ENCODE measurements at places on chromosomes 11 and 22.

GRCh38 chr11:74138021-74138420, 32.8 kb downstream of the C2CD3 start:
- DNase-seq = no peak

DNA sequence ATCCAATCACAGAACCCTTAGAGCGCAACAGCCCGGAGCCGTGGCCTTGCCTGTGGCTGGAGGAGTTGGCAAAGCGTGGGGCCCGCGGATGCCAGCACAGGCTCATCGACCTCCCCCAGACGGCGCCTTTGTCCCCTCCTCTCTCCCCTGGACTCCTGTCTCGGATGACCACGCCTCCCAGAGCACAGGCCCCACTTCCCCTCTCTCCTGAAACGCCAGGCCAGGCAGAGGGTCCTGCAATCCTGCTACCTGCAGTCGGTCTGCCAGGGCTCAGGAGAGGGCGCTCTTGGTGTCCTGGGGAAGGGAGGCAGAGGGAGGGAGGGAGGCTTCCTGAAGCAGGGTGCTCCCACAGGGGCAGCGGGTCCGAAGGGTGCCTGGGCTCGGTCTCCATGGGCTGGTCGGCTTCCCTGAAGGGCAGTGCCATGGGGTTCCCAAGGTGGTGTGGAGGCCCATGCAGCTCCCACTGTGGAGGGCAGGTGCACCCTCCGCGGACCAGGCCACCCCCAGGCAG, 16.6 kb upstream of the TTLL12 start:
- DNase-seq = no peak

- DNase-seq = no peak
Measured at GRCh38 chr11:30447058-30447640, 124.2 kb downstream of the ARL14EP start.

DNA sequence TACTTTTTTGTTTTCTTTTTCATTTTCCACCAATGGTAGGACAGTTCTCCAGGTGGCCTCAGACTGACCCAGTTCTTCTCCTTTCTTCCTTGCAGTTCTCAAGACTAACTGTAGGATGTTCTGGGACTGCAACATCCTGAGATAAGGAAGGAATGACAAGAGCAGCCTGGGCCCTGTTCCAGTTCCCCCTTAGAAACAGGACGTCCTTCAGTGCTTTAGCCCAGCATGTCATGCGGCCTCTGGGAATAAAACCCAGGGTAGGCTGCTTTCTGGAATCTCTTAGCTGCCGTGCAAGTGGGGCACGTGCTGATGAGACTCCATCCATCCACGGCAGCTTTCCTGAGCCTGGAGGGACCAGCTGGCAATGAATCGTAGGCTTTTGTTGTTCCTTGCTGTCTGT, 24.0 kb upstream of the CADM1 start:
- DNase-seq = no peak

GRCh38 chr11:102318469-102318868, 1.2 kb downstream of the BIRC3 start:
- DNase-seq = peak; percentile 39

GRCh38 chr11:111633756-111634362, 31.6 kb downstream of the SIK2 start:
- no peak for DNase-seq

GRCh38 chr22:47230251-47230650, 467.8 kb downstream of the TBC1D22A start:
- no peak for DNase-seq
